Psoas muscle (tissue), 8 donors: ENCODE measurements at places on chromosomes 16 and 17.
A peak's percentile ranks its signal among the peaks of the same experiment; 100 is the strongest.

GRCh38 chr16:84768061-84768807, 51.6 kb upstream of the CRISPLD2 start:
- no peak for DNase-seq

DNA sequence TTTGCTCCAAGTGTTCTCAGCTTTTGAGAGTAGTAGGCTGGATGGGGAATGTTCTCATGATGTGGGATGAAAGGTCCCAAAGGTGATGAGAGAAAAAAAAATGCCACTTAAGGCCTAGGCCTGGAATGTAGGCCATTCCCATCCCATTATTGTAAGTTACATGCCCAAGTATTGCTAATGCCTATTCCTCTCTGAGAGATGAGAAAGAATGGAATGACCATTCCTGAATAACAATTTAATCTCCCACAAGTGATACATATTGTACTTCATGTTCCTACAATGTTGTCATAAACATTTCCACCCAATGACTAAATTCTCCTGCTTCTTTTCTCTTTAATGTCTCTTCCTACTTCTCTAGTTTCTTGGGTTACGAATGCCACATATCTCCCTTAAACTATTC, 102.8 kb upstream of the KCNJ16 start:
- no peak for DNase-seq

DNA sequence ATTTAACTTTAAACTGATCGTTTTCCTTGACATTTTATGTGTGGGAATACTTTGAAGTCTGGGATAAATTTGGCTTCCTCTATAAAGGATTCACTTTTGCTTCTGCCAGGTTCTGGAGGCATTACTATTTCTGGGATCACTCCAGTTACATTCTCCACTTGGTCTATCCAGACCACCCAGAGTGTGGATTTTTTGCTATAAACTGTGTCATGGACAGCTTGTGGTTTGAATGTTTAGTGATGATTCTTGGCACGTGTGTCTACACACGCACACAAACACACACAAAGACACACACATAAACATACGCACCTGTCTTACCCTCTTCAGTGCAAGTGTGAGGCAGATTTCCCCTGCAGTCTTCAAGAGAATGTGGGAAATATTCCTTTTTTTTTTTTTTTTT, 27.4 kb upstream of the MSI2 start:
- DNase-seq: no peak

- peak; percentile 77 for DNase-seq
Measured at GRCh38 chr16:46757339-46758050, 9.4 kb upstream of the MYLK3 start.

DNA sequence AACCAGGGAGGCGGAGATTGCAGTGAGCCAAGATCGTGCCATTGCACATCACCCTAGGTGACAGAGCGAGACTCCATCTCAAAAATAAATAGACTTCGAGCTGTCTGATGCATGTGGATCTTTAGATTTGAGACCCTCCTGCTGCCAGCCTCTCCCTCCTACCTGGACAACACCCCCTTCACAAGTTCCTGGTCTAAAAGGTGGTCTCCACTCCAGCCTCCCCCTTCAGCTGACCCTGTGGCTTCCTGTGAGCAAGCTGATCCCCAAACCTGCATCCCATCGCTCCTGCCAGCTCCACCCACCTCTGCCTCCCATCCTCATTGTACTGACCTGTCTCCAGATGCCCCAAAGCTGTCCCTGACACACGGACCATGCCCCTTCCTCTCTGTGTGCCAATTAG, 27.1 kb upstream of the FAAP100 start:
- no peak for DNase-seq

GRCh38 chr16:78796221-78796866, 696.9 kb downstream of the WWOX start:
- DNase-seq: no peak

DNA sequence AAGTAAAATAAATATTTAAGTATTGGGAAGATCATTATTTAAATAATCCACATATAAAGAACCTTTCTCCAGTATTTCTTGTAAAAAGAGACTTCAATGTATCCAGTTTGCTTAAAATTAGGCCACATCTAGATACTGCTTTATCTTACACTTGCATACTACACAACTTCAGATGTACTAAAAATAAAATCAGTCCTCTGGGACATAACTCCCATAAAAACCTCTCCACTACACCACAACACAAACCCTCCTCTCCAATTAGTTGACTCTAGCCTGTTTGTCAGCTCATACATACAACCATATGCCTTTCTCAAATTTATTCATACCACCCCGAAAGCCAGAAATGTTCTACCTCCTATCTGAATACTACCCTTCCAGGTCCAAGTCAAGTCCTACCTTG, 21.6 kb downstream of the SPOP start:
- DNase-seq: no peak

GRCh38 chr17:40461732-40462342, 18.6 kb downstream of the IGFBP4 start:
- no peak for DNase-seq

DNA sequence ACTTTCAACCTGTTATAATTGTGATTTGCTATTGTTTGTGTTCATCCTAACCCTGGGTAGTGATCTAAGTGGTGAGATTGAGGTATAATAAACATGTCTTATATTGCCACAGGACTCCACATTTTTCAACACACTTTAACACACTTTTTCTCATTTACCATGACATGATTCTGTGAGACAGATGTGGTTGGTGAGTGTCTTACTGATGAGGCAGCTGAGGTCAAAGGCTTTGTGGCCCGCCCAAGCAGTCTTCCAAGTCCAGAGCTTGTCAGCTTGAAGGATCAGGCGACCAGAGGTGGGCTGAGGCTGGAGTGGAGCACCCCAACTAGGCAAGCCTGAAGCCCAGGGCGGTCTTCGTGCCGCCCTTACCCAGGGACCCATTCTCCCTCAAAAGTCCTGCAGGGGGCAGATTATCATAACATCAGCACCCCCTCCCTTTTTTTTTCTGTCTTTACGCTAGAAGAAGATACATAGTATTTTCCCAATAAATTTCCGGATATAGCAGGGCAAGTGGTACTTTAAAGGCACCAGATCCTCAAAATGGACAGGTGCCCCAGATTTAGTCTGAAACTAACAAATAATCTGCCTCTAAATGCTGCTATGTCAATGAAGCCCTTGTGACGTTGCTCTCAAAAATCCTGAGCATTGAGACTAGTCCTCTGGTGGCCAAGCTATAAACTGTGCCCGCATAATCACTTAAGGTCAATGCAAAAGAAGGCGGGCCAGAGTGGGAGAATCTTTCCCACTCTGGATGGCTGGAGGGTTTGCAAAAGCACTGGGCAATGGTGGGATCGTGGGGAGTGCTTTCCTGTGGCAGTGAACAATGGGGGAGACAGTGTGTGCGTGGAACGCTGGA, 21.1 kb downstream of the KCTD19 start:
- DNase-seq: no peak

DNA sequence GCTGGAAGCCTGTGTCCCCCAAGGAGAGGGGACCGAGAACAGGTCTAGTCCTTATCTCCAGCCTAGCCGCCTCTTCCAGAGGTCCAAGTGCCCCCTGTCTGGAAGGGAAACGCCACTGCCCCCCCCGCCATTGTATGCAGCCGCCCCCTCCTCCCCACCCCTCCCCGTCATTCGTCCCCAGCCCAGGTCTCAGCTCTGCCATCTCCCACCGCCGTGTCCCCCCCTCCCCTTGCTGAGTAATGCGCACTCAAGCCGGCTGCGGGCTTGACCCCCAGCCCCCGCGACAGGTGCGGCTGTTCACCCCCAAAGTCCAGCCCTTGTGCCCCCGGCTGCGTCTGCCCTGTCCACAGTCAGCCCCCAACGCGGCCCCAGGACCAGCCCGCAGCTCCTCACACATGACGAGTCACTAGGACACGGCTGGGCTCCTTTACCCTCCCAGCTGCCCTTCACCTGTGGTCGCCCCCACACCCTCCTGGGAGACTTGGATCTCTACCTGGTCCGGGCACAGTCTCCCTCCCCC, 622 bp downstream of the GPRC5B start:
- peak; percentile 27 for DNase-seq

DNA sequence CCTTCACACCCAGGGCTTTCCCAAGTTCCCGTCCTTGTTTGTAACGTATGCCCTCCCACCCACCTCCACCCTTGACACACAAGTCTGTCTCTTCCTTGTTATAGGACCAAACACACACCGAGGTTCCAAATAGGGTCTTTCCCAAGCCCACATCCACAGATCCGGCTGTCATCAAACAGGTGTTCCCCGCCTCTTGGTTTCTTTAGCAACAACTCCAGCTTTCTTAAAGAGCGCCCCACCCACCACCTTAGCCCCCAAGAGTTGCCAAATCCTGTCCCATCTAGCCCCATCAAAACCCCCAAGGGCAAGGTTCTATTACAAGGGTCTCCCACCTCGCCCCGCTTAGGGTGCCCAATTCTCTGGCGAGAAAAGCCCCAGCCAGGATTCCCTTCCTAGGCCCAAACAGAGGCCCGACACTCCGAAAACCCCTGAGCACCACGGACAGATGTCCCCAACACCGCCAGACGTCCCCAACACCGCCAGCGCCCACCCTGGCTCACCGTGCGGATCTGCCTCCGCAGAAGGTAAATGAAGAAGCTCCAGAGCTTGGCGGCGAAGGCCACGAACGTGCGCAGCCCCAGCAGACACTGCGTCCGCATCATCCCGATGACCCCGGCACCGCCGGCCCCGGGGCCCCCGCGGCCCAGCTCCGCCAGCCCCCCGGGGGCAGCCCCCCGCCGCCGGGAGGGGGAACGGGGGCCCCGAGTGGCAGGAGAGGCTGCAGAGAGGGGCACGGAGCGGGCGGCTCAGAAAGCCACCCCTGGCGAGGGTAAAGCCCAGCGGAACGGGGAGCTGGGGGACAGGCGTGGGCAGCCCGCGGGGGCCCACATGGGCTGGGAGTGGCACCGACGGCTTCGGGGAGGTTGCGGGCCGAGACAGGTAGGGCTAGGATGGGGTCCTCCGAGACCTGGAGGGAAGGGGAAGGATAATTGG, 573 bp downstream of the CTDNEP1 start:
- DNase-seq: no peak

GRCh38 chr16:22092143-22092933, at the start of gene VWA3A:
Gene VWA3A (plus strand): TSS chr16:22092541. CDS start chr16:22092638, 97 bp downstream.
- DNase-seq: no peak

- no peak for DNase-seq
Measured at GRCh38 chr16:71709229-71709781, 15.2 kb downstream of the PHLPP2 start.

DNA sequence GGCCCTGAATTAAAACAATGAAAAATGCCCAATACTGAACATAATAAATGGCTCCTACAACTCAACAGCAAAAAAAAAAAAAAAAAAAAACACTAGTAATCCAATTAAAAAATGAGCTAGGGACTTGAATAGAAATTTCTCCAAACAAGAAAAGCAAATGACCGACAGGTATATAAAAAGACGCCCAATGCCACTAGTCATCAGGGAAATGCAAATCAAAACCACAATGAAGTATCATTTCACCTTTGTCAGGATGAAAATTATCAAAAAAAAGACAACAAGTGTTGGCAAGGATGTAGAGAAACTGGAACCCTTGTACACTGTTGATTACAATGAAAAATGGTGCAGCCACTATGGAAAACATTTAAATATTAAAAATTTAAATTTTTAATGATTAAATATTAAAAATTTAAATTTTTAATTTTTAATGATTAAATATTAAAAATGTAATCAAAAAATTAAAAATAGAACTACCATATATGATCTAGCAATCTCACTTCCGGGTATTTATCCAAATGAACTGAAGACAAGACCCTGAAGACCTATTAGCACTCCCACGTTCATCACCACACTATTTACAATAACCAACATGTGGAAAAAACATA, 28.1 kb downstream of the BBS2 start:
- DNase-seq: no peak

- DNase-seq: no peak
Measured at GRCh38 chr16:10763456-10763855, 19.8 kb downstream of the NUBP1 start.

GRCh38 chr17:82780195-82780594, 28.3 kb downstream of the TBCD start:
- DNase-seq: peak; percentile 48

GRCh38 chr16:60605176-60605575, 1431.1 kb downstream of the CDH8 start:
- no peak for DNase-seq

DNA sequence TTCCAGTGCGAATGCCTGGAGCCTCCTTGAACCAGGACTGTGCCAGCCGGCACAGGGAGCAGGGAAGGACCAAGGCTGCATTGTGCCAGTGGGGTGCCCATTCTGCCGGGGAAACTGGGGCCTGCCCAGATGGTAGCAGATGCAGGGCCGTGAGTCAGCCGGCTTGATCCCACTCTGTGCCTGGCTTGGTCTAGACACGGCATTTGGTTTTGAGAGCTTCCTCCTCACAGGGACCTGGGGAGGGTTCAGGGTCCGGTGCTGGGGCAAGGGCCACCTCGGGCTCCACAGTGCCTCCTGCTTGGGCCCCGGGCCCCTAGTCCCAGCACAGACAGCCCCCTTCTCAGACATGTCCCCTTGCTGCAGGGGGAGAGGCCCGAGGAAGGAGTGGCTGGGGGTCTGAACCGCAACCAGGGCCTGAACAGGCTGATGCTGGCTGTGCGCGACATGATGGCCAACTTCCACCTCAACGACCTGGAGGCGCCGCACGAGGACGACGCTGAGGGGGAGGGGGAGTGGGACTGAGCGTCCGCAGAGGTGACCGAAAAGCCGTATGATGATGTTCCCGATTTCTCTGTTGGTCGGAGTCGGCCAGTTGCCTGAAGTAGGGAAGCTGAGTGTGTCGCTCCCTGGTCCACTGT, 7.8 kb upstream of the MC1R start:
- no peak for DNase-seq

DNA sequence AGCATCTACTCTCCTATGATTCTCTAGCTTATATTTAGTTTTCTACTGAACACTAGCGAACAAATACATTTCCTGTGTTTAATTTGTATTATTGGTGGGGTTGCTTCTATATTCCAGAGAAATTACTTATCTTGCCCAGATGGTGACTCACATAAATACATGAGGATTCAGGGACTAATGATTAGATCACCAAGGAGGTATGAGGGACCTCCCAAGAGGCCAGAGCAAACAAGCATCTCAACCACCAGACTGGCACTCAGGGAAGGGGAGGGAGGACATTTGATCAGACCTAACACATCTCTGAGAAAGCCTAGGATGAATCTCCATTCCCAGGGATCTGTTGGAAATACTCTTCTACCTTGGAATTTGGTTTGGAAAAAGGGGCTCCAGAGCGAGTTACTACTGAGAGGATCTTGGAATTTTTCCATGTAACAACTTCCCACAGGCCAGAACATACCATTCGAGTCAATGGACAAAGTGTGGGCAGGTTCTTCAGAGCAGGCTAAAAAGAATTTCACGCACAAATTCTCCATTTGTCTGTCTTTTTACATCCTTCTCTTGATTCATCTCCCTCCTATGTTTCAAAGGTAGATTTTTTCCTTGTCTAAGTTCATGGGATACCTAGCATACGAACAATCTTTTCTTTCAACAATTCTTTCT, 262.6 kb upstream of the MYOCD start:
- no peak for DNase-seq
